ENCODE measurements at places on chromosomes 11 and 22.

- DNase-seq, result no peak
Observed at GRCh38 chr11:16002942-16003341, 353.4 kb downstream of the SOX6 start.

- no peak for DNase-seq
Observed at GRCh38 chr11:119110439-119110838, 3.3 kb downstream of the C2CD2L start.

DNA sequence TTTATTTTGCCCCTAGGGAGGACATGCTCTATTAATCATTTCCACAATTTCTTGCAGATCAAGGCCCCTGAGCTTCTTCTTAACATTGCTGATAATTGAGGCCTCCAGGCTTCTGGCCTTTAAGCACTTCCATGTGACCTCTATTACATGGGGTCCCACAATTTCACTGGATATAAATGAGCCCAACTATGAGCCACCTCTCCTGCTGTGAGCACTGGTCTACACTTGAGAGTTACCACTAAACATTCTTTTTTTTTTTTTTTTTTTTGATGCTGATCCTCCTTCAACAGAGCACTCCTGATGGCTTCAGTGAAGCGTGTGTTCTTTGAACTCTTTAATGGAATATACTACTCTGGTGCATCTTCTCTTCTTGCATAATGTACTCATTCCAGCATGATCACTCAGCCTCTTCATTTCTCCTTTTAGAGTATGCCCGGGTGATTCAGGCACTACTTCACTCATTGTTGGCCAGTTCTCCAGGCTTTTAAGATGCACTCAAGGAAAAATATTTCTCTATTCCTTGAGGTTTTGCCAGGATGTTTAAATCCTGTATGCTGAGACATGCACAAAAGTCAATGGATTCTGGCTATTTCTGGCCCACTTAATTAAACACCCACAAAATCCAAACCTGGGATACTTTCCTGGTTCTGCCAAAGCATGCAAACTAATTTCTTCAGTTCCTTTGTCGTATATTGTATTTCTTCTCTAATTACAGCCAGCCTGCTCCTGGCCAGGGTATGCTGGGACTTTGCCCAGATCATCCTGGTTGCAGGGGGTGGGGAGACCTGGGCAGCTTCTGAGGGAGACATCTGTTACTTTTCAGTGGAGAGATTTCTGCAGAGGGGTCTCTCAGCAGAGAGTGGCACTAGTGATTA is 257.8 kb upstream of the LUZP2 start:
- no peak for DNase-seq

- no peak for DNase-seq
Observed at GRCh38 chr11:81092522-81092921, 1641.1 kb downstream of the FAM181B start.

GRCh38 chr22:37454857-37455686 is 27.8 kb upstream of the ELFN2 start:
- DNase-seq, result no peak

DNA sequence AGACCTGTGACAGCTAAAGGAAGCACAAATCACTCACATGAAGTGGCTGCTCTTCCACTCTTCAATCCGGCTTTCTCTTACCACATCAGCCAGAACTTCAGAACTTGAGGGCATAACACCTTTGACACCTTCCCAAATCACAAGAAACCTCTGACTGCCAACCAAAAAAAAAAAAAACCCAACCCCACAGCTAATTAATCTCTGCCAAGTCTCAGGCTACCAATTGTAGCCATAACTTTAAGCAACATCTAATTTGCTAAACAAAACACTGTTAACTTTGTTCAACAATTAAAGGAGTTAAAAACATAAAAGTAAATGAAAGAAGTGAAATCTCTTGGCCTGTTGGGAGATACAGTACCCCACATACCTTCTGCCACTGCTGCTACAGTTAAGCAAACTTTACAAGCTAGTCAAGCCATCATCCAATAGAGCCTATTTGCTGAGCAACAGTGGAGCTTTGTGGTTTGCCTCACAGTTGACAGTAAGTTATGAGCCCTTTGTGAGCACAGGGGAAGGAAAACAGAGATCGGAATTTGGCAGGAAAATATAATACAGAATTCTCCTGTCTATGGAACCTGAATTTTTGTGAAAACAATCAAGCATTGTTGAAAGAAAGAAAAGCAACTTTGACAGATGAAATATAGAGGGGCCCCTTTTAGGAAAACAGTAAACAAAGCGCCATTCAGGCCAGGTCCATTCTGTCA is at the start of gene SOX6:
TSS of gene SOX6 (minus strand) at position 490 of the 704 bp plus-strand sequence. CDS start 15,298 bp downstream, outside the sequence.
- DNase-seq, result no peak

DNA sequence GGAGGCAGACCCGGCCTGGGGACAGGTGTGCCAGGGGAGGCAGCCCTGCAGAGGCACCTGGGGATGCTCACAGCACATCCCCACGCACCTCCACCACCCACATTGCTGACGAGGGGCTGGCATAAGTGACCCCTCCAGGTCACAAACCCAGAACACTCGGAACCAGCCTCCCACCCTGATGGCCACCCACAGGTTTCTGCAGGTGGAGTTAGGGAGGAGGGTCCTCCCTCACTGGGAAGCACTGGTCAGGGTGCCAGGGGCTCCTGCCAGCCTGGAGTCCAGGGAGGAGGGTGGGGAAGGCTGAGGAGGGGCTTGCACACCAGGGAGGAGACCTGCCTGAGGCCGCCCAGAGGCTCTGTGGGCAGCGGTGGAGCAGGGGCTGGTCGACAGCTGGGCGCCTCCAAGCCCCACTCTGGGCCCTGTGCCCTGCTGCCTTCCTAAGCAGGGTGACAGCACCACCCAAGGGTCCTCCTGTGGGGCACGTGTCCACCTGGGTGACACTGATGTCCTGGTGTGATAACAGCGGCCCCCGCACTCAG is 51.0 kb upstream of the CARS1 start:
- no peak for DNase-seq

DNA sequence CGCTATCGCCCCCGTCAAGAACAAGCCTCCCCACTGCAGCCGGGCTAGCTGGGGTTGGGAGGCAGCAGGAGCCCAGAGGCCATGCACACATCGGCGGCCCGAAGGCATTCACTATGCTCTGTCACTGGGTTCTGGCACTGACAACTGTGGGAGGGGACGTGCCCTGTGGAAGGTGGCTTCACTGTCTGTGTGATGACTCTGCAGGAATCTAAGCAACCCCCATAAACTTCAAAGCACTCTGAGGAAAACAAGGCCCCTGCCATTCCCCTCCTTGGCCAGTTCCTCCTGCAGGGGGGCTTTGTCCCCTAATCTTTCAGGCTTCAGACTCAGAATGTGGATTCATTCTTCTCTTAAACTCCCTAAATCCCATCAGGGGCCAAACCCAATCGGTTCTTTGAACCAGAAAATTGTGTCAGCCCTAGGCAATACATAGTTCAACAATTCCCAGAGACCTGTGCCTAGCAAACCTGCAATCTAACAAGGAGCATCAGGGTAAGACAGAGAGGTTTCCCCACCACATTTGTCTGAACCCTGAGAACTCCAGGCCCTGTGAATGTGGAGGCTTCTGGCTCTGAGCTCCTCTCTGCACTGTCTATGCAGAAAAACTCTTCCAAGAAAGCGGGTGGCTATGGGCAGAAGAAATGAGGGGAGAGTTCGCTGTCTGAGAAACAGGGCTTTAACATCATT is 1477.2 kb downstream of the TBC1D22A start:
- DNase-seq, result no peak

DNA sequence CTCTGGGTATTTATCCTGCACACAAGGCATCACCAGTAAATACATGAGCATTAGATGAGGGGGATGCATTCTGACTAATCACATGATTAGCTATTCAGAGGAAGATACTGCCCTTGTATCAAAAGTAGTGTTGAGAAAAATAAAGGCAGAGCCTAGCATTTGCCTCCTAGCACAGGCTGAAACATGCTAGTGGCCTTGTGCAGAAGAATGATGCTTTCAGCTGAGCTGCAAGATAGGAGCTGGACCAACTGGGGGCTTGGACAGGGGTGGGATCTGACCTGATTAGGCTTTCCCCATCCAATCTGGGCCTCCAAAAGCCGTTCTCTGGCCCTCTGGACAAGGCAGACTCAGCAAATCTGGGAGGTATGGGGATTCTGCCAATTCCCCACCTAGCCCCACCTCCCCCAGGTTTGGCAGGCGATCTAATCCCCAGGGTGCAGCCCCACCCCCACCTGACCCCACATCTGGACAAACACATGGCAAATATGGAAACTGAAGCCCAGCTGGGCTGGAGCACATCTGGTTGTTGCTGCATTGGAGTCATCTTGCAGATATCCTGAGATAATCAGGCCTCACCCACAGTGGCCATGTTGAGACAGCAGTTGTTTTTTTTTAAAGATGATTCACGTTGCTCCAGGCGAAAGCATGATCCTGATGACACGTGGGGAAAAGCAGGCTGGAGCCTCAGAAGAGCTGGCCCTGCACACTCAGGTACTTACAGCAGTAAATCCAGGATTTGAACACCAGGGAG is 4.4 kb upstream of the MISFA start:
- no peak for DNase-seq

DNA sequence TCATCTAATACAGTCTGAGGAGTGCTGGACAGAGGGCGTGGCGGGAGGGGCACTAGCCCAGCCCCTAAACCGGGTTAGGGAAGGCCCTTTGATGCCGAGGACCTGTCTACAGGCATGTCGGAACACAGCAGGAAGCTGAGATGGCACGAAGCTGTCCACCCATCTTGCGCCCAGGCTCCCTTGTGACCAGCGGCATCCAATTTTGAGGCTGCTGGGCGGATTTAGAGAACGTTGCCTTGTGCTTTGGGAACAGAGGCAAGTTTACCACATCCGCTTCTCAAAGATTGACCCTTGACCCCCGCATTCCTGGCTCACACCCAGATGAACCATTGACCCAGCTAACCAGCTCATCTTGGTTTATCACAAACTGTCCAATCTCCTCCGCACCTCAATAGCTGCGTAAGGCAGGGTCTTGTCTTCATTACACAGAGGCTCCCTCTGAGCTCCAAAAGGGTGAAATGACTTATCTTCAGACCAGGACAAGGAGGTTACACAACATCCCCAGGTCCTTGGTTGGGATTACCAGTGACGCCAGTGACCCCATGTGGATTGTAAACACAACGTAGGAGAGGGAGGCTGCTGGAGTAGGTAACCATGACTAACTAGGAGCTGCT is 4.5 kb downstream of the FAM83F start:
- no peak for DNase-seq

GRCh38 chr11:126627421-126627820 is 271.9 kb downstream of the ST3GAL4 start:
- no peak for DNase-seq

GRCh38 chr22:24433828-24434470 is 6.5 kb downstream of the ADORA2A start:
- no peak for DNase-seq

- no peak for DNase-seq
Observed at GRCh38 chr11:72583177-72583553, 91.1 kb downstream of the PDE2A start.

DNA sequence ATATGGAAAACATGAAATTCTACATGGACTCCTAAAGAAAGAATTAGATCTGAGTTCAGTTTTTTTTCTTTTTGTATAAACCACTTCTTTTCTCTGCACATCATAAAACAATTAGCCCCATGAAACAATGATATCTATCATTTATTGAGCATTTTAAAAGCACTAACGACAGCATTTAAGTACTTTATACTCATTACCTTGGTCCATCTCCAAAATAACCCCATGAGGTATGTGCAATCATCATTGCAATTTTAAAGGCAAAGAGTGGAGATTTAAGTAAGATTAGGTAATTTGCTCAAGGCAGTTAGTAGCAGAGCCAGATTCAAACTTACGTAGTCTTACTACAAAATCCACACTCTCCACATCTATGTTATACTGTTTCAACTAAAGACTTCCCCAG is 177.7 kb upstream of the RAG2 start:
- DNase-seq, result no peak

DNA sequence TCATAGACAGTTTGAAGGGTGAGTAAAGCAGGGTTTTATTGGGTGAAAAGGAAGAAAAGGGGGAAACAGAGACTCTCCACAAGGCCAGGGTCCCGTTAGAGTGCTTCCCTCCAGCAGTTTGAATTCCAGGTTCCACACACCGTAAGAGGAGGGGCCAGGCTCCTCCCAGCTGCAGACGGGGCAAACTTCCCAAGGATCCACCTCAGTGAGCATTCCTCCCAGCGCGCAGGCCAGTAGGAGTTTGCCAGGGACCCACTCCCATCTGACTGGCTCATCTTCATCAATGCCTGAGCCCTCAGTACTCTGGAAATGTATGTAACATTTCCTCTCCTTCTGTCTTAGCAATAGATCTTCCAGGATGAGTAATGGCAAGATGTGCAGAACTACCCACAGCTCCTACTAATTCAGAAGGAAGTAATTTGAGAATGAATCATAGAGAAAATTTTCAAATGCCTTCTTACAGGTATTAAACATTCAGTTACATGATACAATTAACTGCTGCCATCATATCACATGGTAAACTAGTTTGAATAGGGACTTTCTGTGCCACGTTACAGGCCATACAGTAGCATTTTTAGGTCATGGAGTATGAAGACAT is 34.0 kb upstream of the TRPC6 start:
- peak; percentile 59 for DNase-seq

DNA sequence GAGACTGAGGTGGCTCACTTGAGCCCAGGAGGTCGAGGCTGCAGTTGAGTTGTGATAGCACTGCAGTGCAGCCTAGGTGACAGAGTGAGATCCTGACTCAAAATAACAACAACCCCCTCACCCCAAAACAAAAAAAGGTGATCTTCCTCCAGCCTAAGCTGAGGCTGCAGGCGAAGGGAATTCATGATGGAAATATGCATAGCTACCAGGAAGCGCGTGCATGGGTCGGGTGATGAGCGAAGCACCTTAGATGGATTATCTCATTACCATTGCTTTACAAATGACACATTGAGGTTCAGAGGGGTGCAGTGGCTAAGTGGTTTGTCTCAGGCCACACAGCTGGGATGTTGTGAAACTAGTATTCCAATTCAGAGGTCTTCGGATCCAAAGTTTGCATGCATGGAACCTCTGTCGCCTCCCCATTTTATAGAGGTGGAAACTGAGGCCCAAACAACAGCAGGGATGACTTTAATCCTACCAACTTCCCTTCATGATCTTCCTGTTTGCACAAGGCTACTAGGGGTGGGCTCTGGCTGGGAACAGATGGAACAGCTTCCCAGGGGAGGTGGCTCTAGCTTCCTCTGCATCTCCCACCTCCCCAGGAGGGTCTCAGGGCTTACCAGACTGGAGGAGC is 4.6 kb downstream of the SLC29A2 start:
- DNase-seq, result no peak

GRCh38 chr22:48076008-48076407 is 1313.6 kb downstream of the TBC1D22A start:
- no peak for DNase-seq

GRCh38 chr22:22787786-22788459 is 99.7 kb upstream of the IGLL5 start:
- peak; percentile 79 for DNase-seq

DNA sequence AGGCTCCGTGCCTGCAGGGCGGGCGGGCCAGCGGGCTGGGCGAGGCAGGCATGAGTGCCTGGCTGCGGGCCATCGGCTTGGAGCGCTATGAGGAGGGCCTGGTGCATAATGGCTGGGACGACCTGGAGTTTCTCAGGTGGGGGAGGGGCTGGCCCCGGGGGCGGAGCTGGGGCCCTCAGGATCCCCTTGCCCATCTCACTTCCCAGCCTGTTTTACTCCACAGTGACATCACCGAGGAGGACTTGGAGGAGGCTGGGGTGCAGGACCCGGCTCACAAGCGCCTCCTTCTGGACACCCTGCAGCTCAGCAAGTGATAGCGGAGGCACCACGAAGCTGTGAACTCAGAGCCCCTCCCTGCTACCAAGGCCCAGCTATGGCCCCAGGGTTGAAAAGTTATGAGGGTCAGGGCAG is 5.9 kb downstream of the PHOX2A start:
- peak; percentile 97 for DNase-seq

- DNase-seq, result no peak
Observed at GRCh38 chr11:108125096-108125495, 3.7 kb downstream of the ACAT1 start.

Measured in H9 (cell line).